ENCODE measurements at places on chromosomes 5 and 9. TPM values are rescaled to one million over a fixed set of nuclear protein-coding genes. Genes with fewer than 3 reads are reported as not detected.

GRCh38 chr5:67300326-67300725 lies 103.7 kb upstream of the CD180 start:
- no peak for DNase-seq

- peak; percentile 81 for DNase-seq
Observed at GRCh38 chr5:99060306-99061261, 131.8 kb upstream of the CHD1 start.

SLCO6A1 gene
- not detected for total RNA-seq

PCDHB16 gene
- 2.2 TPM for total RNA-seq

ELOVL7 gene
- 0.97 TPM for total RNA-seq

DNA sequence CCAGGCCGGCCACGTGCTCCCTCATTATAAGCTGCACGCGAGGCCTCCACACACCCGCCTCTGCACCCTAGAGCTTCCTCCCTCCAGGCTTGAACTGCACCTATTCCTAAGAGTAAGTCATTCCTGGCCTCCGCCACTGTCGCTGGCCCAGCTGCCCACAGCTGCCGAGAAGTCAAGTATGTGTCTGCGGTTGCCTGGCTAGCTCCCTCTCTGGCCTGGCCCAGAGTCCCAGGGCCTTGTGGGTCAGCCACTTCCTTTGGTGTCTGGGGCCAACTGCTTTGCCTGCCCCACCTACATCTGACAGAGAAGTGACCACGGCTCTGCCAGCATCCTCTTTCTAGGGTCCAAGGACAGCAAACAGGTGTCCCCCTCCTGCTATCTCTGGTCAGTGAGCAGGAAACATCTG lies 18.3 kb downstream of the ABO start:
- DNase-seq = no peak

KCTD16 gene
- total RNA-seq = 0.08 TPM

GRCh38 chr5:1901983-1902382 lies 19.3 kb upstream of the IRX4 start:
- DNase-seq = no peak

GPRIN1 gene
- total RNA-seq = 0.48 TPM

MOB3B gene
- 0.51 TPM for total RNA-seq

DNA sequence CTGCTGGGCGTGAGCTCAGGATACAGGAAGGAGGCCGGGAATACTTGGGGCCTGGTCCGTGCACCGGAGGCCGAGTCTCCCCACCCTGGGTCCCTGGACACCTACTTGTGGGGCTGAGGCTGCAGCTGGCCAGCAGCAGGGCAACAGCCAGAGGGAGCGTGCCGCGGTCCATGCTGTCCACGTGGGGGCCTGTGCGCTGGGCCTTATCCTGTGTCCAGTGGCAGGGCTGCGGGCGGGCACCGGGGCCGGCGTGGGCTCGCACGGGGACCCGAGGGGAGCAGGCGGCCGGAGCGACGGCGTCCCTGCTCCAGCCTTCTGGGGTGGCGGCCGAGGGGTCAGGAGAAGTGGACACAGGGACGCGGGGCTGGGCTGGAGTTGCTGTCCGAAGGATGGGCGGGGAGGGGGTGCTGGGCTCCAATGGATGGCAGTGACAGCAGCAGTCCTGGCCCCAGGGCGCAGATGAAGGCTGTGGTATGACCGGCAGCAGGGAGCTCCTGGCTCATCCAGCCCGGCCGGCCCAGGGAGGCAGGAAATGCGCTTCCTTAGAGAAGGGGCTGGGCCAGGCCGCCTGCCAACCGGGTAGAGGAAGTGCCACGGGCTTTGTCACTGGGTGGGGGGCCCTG lies at the start of gene ENG:
Gene ENG, minus strand, starts transcription at position 475 of the 623 bp plus-strand sequence. Its CDS starts 303 bp downstream, at position 172.
- peak; percentile 90 for DNase-seq

SPATA31D4 gene
- total RNA-seq = not detected

GPR21 gene
- 1.0 TPM for total RNA-seq

GRCh38 chr5:92580814-92581213 lies 1000.2 kb downstream of the NR2F1-AS1 start:
- no peak for DNase-seq

GABBR2 gene
- total RNA-seq = 1.1 TPM

PCDHB13 gene
- total RNA-seq = 4.8 TPM

GRCh38 chr9:137160716-137161557 lies 8.9 kb downstream of the LRRC26 start:
- DNase-seq = no peak

ENHO gene
- total RNA-seq = 1.3 TPM

DNA sequence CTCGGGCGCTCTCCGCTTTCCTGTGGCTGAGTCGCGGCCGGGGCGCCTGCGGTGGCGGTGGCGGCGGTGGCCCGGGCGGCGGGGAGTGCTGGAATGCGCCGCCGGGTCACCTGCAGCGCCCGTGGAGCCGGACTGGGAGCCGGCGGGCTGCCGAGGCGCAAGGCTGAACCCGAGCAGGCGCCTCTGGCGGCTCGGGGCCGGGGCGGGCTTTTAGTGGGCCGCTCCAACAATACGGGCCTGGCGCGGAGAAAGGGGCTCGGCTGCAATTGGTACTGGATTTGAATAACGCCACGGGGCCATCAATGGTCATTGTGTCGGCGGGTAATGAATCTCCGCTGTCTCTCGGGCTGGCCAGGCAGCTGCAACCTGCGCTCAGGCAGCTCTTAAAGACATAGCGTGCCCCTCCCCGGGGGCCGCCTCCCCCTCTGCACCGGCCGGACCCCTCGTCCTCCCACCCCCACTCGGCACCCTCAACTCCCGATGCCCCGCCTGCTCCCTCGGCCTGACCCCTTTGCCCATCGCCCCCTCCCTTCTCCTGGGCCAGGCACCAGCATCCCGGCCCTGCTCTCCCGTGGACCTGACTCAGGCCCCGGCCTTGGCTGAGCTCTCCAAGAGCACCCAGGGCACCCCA lies 22.1 kb downstream of the URM1 start:
- no peak for DNase-seq

SLC36A3 gene
- total RNA-seq = not detected

DNA sequence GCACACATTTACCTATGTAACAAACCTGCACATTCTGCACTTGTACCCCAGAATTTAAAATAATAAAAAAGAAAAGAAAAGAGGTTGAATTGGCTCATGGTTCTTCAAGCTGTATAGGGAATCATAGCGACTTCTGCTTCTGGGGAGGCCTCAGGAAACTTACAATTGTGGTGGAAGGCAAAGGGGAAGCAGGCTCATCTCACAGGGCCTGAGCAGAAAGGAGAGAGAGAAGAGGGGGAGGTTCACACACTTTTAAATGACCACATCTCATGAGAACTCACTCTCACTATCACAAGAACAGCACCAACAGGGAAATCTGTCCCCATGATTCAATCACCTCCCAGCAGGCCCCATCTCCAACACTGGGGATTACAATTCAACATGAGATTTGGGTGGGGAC lies 214.6 kb downstream of the CDK5RAP2 start:
- DNase-seq = no peak

DNA sequence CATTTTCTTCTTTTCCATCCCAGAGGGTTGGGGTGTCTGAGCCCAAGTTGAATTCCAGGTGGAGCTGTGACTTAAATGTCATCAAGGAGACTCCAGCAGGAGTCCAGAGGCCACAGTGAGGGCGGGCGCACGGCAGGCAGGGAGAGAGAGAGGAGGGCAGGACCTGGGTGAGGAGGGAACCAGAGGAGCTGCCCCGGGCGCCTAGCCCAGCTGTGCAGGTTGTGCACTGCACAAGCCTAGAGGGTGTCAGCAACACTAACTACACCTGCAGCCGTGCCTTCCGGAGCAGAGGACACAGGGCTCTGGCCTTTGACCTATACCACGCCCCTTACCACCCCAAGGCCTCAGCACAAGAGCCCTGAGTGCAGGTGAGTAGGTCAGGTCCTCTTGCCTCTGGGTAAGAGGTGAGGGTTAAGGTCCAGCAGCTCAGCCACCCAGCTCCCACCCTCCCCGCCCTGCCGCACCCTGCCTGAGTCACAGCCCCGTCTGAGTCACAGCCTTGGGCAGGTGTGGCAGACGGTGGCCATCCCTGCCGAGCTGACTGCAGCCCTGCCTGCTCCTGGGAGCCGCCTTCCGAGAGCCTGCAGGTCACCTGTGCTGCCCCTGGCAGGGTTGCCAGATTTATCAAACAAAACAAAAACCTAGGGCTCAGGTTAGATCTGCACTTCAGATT lies 6.4 kb upstream of the AGPAT2 start:
- no peak for DNase-seq

DNA sequence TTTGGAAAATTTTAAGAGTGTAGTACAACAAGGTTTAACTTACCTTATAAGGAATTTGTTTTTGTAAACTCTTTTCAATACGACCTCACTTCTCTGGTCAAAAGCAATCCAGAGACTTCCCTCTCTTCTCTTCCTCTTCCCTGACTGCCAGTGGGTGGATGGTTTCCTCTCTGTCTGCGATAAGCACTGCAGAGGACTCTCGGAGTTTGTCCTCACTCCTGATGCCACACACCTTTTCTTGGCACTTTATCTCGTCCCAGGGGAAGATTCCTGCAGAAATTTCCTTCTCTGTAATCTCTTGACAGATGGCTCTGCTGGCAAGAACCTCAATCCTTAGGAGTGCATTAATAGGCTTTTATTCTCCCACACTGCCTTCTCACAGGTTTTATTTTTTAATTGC lies 641.6 kb downstream of the NR2F1-AS1 start:
- no peak for DNase-seq

TMCO6 gene
- 3.6 TPM for total RNA-seq

TMEM174 gene
- total RNA-seq = not detected

EQTN gene
- total RNA-seq = not detected

ANKRD18A gene
- total RNA-seq = 3.0 TPM

WWC1 gene
- total RNA-seq = 0.51 TPM

PRELID2 gene
- 10.5 TPM for total RNA-seq

GRCh38 chr5:142771666-142772065 lies 1.5 kb downstream of the ARHGAP26 start:
- no peak for DNase-seq

DNA sequence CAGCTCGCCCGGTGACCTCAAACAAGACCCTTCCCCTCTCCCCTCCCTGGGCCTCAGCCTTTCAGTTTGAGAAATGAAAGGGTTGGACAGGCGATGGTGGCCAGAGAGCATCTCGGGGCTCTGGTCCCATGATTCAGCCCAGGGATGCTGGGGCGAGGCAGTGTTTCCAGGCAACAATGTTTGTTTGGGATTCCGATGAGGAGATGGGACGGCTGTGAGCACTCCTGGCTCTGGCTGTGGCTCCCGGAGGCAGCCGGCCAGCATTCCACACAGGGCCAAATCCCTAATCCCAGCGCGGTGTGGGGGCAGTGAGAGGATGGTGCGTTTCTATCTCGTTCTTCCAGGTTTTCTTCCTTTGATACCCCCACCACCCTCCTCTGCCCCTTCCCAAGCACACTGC lies 66.0 kb downstream of the HMCN2 start:
- DNase-seq = no peak

DNA sequence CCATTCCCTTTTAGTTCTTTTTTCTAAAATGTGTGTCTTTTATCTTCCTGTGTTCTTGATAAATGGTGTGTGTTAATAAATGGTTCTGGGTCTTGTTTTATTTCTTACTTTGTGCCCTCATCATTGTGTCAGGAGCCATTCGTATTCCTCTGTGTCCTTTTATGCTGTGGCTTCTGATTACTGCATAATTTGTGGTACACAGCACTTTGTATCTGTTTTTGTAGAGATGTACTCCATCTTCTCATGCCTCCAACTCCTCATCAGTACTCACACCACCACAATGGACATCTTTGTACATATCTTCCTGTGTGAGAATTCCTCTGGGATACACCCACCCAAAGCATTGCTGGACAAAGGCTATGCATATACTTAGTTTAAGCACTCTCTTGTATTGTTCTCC lies 247.4 kb downstream of the ARHGAP26 start:
- no peak for DNase-seq

HIGD2A gene
- 266 TPM for total RNA-seq

- no peak for DNase-seq
Observed at GRCh38 chr5:75566710-75567309, 44.4 kb upstream of the ANKDD1B start.

DNA sequence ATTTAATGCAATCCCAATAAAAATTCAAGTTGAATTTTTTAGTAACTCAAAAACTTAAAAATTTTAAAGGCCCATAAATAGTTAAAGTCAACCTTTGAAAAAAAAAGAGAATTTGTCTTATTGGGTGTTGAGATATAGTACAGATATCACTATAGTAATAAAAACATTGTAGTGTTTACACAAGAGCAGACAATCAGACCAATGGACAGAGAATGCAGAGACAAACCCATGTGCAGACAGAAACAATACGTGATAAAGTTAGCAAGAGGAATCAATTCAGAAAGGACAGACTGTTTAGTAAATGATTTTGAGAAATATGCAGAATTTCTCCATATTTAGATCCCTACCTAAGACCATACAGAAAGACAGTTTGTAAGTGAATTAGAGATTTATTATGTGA lies 33.9 kb downstream of the GOLGA1 start:
- no peak for DNase-seq

GFI1B gene
- total RNA-seq = not detected

GRCh38 chr5:24196789-24197188 lies 448.0 kb downstream of the CDH10 start:
- DNase-seq = no peak

PCDHB3 gene
- total RNA-seq = 1.4 TPM

GRCh38 chr5:36790847-36791246 lies 85.7 kb upstream of the NIPBL start:
- no peak for DNase-seq

DNA sequence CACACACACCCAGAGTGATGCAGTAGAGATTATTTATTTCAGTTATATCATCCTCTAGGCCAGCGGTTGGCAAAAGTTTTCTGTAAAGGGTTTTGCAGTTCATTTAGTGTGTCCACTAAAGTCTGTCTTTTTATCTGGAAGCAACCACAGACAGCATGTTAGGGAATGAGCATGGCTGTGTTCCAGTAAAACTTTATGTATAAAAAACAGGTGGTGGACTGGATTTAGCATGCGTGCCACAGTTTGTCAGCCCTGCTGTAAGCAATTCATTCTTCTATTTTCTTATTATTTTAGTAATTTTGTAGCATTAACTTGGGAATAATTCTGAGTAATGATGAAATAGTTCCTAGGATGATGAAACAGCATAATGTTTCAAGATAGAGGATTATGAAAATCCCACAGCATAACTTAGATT lies 51.7 kb downstream of the CCNH start:
- no peak for DNase-seq

HCN1 gene
- not detected for total RNA-seq

DNA sequence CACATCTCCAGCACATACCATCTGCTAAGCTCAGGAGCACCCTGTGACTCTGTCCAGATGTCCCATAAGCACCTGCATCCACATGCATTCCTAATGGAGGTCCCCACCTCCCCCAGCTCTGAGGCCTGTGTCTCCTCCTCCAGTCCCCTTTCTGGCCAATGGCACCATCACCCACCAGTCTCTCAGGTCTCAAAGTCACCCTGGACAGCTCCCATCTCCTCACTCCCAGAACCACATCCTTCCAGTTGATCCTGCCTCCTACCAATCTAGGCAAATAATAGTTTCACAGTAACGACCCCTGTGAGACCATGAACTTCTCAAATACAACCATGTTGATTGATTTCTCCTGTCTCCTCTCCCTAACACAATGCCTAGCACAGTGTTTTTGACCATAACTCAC lies 40.1 kb downstream of the GGTA1 start:
- no peak for DNase-seq
